ENCODE measurements at places on chromosomes 1 and 21.

GRCh38 chr1:58030456-58030855 is 516.1 kb downstream of the OMA1 start:
- no peak for DNase-seq

DNA sequence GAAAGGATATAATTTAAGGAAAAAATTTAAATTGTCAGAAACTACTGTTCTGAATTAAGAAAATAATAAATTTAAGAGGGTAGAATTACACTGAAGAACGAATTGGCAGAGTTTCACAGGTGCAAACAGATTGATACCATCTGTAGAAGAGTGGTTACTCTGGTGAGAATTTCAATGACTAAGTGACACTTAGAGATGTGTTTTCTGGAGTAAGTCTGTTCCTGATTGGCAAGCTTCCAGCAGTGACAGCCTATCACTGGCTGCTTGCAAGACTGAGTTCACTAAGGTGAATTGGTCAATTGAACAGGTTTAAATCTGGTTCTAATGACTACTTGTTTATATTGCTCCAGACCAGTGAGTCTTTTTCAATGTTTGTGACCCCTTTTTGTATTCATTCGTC is 838.2 kb upstream of the RGS18 start:
- no peak for DNase-seq

DNA sequence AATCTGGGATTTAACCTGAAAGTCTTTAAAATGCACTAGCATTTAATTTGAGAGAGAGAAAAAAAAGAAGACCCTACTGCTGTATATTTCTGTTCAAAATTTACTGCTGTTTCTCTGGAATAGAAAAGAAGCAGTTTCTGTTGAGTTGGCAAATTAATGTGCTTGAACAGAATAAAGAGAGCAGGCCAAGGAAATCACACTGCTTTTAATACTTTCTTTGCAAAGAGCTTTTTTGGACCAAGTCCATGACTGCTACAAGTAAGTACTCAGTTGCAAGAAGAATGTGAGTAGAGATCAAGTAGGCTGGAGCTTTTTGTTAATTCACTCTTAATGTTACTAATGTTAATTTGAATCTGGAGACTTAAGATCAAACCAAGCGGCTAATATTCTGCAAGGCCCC is 336.2 kb upstream of the SGIP1 start:
- no peak for DNase-seq

DNA sequence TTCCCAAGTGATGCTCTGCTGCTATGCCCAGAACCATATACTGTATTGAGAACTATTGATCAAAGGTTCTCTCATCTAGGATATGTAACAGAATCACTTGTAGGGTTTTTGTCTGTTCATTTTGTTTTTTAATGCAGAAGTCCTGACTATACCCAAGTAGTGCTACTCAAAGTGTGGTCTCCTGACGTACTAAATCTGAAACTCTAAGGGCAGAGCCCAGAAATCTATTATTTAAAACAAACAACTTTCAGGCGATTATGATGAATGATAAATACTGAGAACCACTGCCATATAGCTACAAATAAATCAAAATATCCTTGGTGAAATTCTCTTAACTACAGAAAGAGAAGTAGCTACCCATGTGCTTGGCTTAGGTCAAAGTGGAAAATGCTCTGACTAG is 10.1 kb downstream of the ZZZ3 start:
- DNase-seq, result no peak

Measured in stimulated activated naive CD4-positive, alpha-beta T cell (primary cell).